ENCODE measurements at places on chromosomes 4 and X.

GRCh38 chr4:114208574-114209151 lies 229.2 kb upstream of the ARSJ start:
- no peak for DNase-seq

GRCh38 chr4:154307451-154307850 lies 184.1 kb downstream of the DCHS2 start:
- no peak for DNase-seq

- no peak for DNase-seq
Measured at GRCh38 chrX:981791-982626, 230.4 kb downstream of the CRLF2 start.

GRCh38 chrX:110836451-110836850 lies 40.8 kb upstream of the CHRDL1 start:
- no peak for DNase-seq

DNA sequence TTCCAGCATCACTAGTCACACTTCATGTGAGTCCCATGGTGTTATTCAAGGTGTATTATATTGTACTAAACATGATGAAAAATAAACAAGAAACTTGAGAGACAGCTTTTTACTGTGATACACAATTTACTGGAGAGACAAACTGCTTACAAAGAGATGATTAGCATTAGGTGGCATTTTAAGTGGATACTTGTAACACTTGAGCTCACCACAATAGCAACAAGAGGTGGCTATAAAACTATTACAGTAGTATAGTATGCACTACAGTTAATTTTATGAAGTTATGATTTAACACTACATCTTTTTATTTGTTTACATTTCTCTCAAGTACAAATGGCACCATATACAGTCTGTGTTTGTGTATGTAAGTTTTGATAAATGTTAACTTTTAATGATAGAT lies 246.6 kb downstream of the PARM1 start:
- DNase-seq = no peak

- no peak for DNase-seq
Measured at GRCh38 chrX:78527818-78528217, 131.3 kb downstream of the RTL3 start.

DNA sequence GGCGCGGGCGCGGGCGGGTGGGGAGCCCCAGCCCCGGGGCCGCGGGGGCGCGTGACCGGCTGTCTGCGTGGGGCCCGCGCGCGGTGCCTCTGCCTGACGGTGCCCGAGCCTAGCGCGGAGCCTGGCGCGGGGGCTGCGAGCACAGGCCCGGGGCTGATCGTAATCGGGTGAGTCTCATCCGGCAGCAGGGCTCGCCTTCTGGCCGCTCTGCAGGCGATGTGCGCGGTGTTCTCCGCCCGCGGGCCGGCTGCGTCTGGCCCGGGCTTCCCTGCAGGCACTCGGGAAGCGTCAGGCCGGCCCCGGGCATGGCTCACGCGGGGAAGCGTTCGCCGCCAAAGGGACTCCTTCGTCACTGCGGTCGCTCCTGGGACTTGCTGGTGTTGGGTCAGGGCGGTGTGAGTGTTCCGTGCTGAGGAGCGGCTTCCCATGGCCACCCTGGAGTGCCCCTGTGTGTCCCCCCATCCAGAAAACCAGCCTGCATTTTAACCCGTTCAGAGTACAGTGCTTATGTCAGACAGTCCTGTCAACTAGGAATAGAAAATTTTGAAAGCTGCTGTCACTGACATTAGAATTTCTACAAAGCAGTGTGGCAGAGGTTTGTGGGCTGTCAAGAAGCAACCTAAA lies 40.6 kb downstream of the FAM149A start:
- peak; percentile 7 for DNase-seq

- DNase-seq = no peak
Measured at GRCh38 chr4:149987330-149988086, 90.7 kb upstream of the DCLK2 start.

DNA sequence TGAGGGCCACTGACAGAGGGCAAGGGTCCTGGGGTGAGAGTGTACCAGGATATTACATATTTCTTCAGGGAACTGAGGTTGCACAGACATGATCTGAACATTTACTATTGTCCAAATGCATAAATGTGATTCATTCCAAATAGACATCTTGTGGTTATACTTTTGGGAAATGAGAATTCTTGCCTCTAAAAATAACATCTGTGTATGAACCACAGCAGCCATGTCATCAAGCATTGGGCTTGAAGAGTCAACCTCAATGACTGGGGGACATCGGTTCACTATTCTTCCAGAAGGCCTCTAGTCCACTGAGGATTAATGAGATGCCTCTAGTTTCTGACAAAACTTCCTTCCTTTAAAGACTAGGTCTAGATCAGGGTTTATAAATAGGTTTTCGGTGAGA lies 193.1 kb upstream of the GPC4 start:
- DNase-seq = no peak

- DNase-seq = no peak
Measured at GRCh38 chrX:153870288-153870690, 15.7 kb downstream of the L1CAM start.

GRCh38 chrX:112695494-112695893 lies 15.8 kb upstream of the LHFPL1 start:
- no peak for DNase-seq

DNA sequence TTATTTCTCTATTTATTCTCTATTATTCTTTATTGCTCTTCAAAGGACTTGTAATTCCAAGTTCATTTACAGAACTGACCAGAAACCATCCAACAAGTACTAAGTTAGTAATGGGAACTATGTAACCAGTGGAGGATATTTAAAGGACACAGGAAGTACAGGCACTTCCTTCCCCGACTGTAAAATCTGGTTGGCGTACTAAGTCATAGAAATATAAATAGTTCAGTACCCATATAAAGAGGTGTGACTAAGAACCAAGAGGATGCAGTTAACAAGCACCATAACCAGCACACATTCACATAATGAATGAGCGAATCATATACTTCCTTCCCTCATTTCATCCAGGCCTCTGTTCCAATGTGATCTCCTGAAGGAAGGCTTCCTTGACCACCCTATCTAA lies 3.6 kb upstream of the EIF4E start:
- no peak for DNase-seq

GRCh38 chrX:101550362-101550750 lies at the start of gene ARMCX1:
Gene ARMCX1, plus strand, starts transcription at chrX:101550547. Its CDS starts 2,384 bp downstream, at chrX:101552931.
- DNase-seq = no peak

- DNase-seq = no peak
Measured at GRCh38 chr4:73664470-73664869, 44.2 kb upstream of the RASSF6 start.

DNA sequence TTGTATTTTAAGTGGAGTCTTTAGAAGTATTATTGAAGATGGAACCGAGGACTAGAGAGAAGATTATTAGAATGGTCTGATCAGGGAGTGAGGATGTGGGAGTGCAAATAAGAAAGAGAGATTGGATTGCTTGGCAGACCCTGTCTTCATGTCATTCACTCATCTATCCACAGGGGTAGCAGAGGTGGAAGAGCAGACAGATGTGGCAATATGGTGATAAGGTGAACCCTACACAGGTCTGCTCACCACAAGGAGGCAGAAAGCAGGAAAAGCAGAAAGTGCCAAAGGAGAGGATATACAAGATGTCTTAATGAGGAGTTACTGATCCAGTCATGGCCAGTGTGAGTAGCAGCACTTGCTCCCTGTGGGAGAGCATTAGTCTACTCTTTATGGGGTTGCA lies 129.4 kb downstream of the MAGEE2 start:
- DNase-seq = no peak

GRCh38 chrX:17554914-17555313 lies 179.9 kb downstream of the NHS start:
- no peak for DNase-seq

- DNase-seq = no peak
Measured at GRCh38 chr4:145808021-145808650, 128.2 kb downstream of the C4orf51 start.

- DNase-seq = no peak
Measured at GRCh38 chr4:139816856-139817255, 151.2 kb downstream of the MGST2 start.

GRCh38 chr4:55884093-55884850 lies 30.8 kb downstream of the EXOC1 start:
- no peak for DNase-seq

DNA sequence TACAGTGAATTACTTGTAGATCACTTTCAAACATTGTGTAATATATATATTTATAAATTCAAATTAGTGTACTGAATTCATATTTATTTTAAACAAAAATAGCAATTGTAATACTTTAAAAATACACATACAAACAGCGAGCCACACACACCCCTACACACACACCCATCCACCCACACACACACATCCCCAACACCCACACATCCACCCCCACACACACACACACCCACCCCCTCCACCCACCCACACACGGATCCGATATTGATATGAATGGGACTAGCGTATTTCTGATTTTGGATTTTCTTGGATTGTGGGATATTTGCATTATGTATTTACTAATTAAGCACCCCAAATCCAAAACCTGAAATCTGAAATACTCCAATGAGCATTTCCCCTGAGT lies 451.2 kb downstream of the PCDH7 start:
- DNase-seq = no peak

GRCh38 chrX:118062048-118062789 lies 54.4 kb downstream of the KLHL13 start:
- DNase-seq = no peak

- no peak for DNase-seq
Measured at GRCh38 chr4:111997785-111998184, 147.5 kb upstream of the FAM241A start.

- DNase-seq = no peak
Measured at GRCh38 chrX:76148753-76149152, 24.1 kb upstream of the PBDC1 start.

- no peak for DNase-seq
Measured at GRCh38 chr4:20194123-20195013, 57.3 kb upstream of the SLIT2 start.

- no peak for DNase-seq
Measured at GRCh38 chr4:182694551-182694950, 222.6 kb downstream of the DCTD start.

DNA sequence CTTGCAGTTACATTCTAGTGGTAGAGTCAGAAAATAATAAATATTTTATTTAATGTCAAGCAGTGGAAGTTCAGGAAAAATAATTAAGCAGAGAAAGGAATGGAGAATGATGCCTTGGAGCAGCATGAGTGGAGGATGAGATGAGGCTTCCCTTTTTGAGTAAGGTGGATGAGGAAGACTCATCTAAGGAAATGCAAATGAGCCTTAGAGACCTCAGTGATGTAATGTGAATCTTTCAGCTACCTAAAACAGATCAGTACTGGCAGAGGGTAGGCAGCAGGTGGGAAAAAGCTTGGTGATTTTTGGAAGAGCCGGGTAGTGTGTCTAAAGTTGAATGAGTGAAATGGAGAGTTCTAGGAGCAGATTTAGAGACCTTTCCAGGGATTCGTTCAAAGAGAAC lies 118.2 kb downstream of the GRID2 start:
- DNase-seq = no peak

DNA sequence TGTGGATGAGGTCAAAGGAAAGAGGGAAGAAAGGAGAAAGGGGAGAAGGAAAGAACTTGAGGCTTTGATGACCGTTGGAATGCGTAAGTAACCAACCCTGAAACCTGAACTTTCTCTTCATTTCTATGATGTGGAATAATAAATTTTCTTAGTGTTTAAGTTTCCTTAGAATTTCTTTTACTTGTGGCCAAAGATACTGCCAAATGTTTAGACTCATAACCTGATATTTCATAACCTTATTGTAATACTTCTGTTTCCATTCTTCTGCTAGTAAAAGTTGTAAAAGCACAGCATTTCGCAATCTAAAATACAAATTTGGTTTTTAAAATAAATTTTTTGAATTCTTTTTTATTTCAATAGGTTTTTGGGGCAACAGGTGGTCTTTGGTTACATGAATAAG lies 258.5 kb upstream of the GIMD1 start:
- DNase-seq = no peak

GRCh38 chr4:106676173-106676921 lies 307.8 kb upstream of the GIMD1 start:
- DNase-seq = no peak

DNA sequence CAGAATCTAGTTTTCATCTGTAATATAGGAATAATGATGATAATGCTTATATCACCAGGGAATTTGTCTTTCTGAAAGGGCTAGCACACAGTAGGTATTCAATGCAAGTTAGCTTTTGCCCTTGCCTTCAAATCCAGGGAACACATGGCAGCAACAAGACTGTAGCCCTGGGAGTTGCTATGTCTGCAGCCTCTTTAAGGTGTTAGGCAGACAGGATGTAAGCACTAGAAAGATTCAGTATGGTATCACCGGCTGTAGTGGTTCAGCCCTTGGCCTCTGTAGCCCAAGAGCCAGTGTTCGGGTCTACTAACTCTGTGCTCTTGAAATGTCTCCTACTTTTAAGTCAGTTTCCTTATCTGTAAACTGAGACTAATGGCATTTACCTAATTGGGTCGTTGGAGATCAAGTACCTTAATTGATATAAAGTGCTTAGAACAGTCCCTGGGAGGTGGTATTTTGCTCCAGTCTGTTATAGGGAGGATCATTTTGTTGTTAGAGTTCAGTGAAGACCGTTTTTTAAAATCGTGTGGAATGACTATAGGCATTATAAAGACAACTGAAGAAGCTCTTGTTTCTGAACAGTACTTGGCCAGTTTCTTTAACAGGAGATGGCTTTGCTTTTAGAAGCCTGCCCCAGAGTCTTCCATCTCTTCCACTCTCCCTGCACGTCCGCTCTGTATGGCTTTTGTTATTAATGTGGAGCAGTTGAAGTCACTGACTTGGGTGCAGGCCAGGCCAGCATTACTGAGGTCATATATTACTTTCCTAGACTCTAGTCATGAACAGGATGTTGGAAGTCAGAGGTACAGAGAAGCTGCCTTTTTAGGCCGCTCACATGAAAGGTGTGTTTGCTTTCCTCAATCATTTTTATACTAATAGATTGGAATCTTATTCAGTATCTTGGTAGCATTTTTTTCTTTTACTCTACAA lies 44.8 kb downstream of the GAB1 start:
- DNase-seq = no peak

DNA sequence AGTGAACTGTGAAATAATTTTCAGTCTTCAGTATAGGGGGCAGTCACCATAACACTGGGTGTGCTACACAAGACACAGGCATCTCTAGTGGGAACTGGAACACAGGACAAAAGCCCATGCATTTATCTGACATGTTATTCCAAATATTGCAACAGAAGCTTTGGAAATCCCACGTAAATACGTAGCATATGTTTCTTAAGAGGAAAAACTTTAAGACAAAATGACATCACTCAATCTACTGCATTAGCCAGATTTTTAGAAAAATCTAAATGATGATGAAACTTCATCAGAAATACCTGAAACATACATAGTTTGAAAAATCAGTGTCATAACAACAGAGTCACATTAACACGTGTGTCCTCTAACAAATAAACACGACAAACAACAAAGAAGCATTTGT lies 14.5 kb downstream of the SHISA3 start:
- DNase-seq = no peak

DNA sequence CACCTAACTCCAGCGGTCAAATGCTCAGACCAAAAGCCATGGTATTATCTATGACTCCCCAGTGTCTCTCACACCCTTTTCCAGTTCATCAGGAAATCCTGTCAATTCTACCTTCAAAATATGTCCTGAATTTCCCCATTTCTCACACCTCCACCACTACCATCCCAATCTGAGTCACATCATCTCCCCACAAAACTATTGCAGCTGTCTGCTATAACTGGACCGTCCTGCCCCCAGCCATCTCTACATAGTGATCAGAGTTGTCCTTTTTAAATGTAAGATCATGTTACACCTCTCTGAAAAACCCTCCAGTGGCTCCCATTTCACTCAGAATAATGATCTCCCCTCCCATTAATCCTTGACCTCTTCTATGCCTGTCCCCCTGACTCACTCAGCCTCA lies 6.8 kb upstream of the ODAPH start:
- DNase-seq = no peak
